ENCODE measurements at places on chromosomes 16 and 17.

DNA sequence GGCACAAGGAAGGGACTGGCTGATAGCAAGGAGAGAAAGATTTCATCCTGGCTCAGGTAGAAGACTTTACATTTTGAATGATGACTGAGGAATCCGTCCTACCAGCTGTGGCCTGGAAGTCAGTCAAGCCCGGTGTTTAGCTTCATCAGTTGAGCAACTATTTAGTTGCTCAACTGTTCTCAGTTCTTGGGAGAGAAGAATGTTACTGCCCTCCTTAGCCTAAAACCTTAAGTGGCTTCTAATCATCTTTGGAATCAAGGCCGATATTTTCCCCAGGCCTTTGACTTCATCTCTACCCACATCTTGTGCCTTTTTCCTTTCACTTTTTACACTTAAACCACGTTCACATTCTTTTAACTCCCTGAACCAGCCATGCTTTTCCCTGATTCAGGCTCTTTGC is 17.3 kb upstream of the RBL2 start:
- no peak for DNase-seq

- no peak for DNase-seq
Measured at GRCh38 chr17:69192754-69193153, 35.9 kb downstream of the ABCA10 start.

DNA sequence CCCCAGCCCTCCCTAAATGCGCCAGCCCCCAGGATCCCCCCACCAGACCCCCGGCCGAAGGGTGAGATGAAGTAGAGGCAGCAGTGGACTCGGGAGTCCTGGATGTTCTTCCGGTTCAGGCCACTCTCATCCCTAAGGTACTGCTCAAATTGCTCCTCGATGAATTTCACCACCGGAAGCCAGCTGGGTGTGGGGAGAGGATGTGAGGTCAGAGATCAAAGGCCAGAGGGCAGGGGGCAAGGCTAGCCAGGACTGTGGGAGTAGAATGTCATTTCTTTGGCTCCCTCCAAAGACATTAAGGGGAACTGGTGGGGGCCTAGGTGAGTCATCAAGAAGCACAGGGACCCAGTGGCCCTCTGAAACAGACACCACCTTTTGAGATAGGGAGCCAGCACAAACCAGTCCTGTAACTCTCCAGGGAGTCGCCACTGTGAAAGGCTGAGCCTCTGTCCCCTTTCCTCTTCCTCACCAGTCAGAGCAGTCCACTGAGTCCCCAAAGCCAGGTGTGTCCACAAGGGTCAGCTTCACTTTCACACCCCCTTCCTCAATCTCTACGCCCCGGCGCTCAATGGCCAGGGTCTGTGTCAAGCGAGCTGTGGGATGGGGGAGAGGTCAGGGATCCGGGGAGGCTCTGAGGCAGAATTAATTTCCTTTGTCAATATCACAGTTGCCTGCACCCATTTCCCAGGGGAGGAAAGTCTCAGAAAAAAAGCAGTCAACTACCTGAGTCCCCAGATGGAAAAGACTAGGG is 895 bp downstream of the SEPTIN1 start:
- no peak for DNase-seq

DNA sequence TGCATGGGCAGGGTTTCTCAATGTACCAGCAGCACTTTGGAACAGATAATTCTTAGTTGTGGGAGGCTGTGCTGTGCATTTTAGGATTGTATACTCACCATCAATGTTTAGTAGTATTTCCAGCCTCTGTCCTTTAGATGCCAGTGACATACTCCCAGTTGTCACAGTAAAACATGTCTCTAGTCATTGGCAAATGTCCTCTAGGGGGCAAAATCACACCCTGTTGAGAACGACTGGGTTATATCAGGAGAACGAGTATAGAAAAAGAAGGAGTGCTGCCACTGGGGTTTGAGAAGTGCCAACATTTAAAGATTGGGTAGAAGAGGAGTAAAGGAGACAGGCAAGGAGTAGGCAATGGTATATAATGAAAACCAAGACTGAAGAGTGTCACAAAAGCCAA is 37.9 kb upstream of the SMIM36 start:
- DNase-seq, result no peak

- no peak for DNase-seq
Measured at GRCh38 chr17:65065906-65066305, 9.4 kb upstream of the GNA13 start.

GRCh38 chr16:19649980-19650379 is 68.0 kb downstream of the KNOP1 start:
- no peak for DNase-seq

DNA sequence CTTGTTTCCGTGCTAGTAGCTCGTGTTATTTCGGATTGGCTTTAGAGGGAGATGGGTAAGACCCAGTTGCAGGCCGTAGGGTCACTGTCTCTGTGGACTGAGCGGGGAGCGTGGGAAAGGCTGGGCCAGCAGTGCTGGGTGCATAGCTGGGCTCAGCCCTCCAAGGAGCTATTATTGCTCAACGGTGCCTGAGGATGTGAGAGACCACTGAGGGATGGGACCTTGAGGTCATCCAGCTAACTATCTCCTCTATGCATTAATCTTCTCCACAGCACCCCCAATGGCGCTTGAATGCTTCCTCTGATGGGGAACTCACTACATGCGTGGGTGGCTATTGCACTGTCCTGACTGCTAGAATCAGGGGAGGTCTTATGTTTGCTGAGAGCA is 126.1 kb upstream of the FOXF1 start:
- DNase-seq, result no peak

DNA sequence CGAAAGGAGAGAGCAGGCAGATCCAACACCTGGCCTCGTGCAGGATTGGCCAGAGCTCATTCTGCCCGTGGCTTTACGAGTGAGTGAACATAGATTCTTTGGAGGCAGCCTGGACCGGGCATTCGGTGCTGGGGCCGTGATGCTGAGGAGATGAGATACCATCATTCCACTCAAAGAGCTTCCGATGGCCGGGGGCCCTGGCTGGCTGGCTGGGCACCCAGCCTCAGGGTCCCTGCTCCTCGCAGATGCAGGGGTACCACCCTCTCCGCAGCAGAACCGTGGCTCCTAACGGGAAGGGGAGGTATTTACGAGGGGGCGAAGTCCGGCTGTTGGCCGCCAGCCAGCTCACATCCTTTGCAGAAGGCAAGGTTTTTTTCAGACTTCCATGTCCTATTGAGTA is 66.1 kb upstream of the FOXF1 start:
- no peak for DNase-seq

GRCh38 chr16:76583945-76584344 is 306.7 kb downstream of the CNTNAP4 start:
- DNase-seq, result no peak

DNA sequence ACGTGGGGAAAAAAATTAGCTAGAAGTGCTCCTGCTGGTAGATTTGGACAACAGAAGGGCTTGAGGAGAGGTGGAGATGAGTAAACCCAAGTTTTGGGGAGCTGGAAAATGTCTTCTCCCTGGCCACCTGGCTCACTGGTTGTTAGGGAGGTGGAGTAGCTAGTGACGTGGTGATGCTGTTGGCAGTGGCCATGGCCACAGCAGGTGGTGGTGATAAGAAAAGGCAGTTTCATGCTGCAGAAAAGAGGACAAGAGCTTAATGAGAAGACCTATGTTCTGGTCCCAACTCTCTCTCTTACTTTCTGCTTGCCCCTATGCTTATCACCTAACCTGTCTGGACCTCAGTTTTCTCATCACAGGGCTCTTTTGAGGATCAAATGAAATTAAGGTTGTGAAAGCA is 223.5 kb upstream of the N4BP1 start:
- DNase-seq, result no peak

DNA sequence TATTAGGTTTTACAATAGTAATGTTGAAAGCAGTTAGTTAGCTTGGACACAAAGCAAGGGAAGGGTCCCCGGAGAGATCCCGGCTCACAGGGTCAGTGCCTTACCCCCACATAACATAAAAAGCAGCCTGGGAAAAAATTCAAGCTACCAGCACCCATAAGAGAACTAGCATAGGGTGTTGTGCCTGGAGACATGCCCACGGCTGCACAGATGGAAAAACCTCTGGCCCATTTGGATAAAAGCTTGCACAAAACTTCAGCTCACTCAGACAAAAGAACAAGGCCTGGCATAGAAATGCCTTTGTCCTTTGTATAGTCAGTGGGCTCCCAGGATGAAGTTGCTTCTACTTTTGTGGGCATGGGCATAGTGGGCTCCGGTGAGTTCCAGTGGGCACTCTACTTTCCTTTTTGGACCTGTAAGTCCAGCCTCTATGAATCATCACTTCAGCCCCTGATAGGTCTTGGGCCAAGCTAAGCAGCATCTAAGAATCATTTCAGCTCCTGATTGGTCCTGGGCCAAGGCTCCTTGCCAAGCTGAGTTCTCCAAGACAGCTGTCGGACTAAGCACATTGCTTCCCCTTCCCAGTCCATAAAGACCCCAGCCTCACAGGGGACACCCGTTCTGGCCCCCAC is 1.3 kb upstream of the RDM1 start:
- no peak for DNase-seq

DNA sequence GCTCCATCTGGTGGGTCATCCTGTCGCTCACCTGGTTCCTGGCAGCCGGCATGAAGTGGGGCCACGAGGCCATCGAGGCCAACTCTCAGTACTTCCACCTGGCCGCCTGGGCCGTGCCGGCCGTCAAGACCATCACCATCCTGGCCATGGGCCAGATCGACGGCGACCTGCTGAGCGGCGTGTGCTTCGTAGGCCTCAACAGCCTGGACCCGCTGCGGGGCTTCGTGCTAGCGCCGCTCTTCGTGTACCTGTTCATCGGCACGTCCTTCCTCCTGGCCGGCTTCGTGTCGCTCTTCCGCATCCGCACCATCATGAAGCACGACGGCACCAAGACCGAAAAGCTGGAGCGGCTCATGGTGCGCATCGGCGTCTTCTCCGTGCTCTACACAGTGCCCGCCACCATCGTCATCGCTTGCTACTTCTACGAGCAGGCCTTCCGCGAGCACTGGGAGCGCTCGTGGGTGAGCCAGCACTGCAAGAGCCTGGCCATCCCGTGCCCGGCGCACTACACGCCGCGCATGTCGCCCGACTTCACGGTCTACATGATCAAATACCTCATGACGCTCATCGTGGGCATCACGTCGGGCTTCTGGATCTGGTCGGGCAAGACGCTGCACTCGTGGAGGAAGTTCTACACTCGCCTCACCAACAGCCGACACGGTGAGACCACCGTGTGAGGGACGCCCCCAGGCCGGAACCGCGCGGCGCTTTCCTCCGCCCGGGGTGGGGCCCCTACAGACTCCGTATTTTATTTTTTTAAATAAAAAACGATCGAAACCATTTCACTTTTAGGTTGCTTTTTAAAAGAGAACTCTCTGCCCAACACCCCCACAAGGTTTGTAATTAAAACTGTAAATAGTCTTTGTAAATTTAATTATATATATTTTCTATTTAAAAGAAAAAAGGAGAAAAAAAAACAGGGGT is 1.7 kb downstream of the FZD2 start:
- DNase-seq, result no peak

- DNase-seq, result no peak
Measured at GRCh38 chr16:21641916-21642315, 10.5 kb downstream of the IGSF6 start.

GRCh38 chr16:58628845-58629732 is 537 bp downstream of the CNOT1 start:
- DNase-seq, result no peak

GRCh38 chr17:67178555-67178954 is 66.4 kb downstream of the HELZ start:
- no peak for DNase-seq

DNA sequence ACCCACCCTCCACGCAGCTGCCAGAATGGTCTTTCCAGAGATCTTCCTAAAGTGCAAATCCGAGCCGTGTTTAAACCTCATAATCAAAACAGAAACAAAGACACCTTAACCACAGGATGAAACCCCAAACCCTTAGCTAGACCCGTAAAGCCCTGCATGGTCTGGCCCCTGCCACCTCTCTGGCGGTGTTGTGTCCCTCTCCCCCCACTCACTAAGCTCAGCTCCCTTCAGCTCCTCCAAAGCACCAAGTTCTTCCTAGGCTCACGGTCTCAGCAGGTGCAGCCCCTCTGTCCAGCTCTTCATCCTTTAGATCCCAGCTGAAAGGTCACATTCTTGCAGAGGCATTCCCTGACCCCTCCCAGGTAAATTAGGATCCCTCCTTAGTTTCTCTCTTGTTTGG is 4.4 kb upstream of the NXPH3 start:
- DNase-seq, result no peak

GRCh38 chr17:31693433-31694220 is 165.4 kb downstream of the COPRS start:
- no peak for DNase-seq

GRCh38 chr17:63150490-63150889 is 184.5 kb downstream of the TANC2 start:
- no peak for DNase-seq

DNA sequence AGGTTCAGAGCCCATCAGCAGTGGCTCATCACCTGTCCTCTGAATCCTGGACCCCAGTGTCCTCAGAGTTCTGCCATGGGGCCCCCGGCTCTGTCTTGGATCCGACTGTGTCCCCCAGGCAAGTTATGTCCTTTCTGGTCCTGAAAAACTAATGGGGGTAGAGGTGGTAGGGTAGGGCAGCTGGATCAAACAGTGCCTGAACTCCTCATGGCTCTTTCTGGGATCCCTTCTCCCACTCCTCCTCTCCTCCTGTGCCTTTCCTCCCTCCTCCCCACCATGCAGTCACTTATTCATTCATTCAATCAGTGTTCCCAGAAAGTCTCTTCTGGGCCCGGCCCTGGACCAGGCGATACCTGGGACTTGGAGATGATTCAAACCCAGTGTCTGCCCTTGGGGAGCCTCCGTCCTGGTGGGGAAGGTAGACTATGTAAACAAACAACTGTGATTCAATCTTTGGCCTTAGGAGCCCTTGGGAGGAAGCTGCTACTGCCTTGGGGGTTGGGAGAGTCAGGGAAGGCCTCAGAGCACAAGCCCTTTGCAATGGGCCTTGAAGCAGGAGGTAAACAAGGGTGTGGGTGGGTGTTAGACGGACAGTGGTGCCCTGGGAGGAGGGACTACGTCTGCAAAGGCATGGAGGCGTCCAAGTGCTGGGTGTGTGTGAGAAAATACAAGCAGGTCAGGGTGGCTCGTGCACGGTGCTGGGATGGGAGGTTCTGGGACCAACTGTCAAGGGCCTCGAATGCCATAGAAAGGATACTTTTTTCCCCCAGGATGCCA is 6.4 kb upstream of the FAM83G start:
- DNase-seq, result no peak

- no peak for DNase-seq
Measured at GRCh38 chr17:36947922-36948716, 635 bp upstream of the AATF start.

DNA sequence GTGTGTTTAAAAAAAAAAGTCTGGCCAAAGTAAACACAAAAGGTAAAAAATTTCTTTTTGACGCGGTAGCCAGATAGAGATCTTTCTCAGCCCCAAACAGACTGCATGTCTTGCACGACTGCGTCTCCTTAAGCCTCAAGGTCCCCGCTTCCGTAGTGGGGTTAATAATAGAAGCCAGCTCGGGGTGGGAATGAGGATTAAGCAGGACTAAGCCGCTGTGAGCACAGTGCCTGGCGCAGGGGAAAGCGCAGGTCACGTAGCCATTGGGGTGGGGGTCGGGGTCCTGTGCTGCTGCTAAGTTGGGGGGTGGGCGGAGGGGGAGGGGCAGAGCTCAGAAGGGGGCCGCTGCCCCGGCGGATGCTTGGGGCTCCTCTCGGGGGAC is 521 bp downstream of the GGA2 start:
- no peak for DNase-seq

GRCh38 chr16:25270577-25270976 is 12.9 kb upstream of the ZKSCAN2 start:
- no peak for DNase-seq

- no peak for DNase-seq
Measured at GRCh38 chr17:76537578-76538280, at the start of gene CYGB. Gene CYGB (minus strand): TSS chr17:76537709. CDS start chr17:76537542, 167 bp downstream.
